ENCODE measurements at places on chromosomes 3 and 15.

GRCh38 chr3:14664170-14664569 lies 10.8 kb upstream of the C3orf20 start:
- no peak for DNase-seq

DNA sequence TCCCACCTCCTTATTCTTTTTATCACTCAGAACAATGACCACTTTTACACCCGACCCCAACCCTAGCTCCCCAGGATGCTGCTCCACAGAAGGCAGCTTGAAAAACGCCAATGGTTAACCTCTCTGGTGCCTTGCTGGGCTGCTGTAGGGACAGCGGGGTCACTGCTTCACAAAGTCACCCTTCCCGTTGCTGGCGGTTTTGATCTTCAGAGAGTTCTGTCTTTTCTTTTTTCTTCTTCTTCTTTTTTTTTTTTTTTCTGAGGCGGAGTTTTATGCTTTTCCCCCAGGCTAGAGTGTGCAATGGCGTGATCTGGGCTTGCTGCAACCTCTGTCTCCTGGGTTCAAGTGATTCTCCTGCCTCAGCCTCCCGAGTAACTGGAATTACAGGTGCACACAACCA lies 20.7 kb downstream of the CEP19 start:
- no peak for DNase-seq

DNA sequence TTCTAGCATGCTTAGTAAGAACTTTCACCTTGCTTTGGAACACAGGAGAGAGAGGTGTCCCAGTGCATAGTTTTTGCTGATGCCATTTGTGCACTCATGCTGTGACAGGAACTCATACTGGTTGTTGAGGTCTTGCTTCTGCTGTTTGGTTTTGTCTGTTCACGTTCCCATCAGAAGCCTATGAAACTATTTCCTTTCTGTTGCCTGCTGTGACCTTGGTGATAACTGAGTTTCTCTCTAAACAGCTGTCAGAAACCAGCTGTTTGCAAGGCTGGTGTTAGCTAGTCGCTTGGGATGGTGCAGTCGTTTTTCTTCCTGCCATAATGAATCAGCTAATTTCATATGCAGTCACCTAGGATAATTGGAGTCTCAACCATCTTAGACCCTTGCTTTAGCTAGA lies 724.1 kb downstream of the GRM7 start:
- DNase-seq: no peak

DNA sequence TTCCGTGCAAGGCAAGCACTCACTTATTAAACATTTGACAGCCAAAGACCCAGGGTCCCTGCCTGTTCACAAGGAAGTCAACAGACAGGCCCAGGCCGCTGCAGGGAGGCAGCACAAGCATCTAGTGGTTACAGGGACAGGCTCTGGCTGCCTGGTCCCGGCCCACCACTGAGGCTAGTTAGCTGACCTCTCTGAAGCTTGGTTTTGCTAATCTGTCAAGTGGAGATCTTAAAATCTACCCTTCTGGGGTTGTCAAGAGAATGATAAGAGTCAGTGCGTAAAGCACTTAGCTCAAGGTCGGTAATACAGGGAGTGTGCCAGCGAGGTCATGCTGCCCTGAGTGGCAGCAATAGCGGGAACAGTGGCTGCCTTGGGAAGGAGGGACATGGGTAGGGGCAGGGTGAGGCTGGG lies 6.0 kb downstream of the GNB5 start:
- DNase-seq: no peak

GRCh38 chr3:174010907-174011306 lies 613.4 kb downstream of the NLGN1 start:
- DNase-seq: no peak

DNA sequence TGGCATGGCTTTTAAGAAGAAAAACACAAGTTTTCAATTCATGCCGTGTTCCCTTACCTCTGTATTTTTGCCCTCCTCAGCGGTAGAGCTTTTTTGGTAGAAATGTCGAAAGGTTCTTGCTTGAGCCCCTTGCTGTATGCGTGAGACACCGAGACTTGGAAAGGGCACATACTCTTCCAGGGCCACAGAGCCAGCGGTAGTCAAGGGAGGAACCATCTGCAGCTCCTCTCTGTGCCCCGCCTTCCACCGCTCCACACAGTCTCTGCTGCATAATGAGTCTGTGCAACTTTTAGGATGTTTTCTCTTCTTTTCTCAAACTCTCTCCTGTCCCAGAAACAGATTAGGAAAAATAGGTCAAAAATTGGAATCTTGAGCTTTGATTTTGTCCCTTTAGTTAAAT lies 77.5 kb downstream of the LPP start:
- DNase-seq: no peak

Data from T-helper 1 cell (primary cell).